Uterine smooth muscle cell (primary cell): ENCODE measurements at places on chromosomes 6 and 20. TPM values are rescaled to one million over a fixed set of nuclear protein-coding genes. Genes with fewer than 3 reads are reported as not detected.

Gene KCNQ5
- total RNA-seq = 1.00 and 2.9 TPM in 2 replicates

Gene MUC22
- not detected in 2 replicates for total RNA-seq

Gene RAET1L
- total RNA-seq = not detected in 2 replicates

Gene ZC3H12D
- total RNA-seq = 0.11 and 0.37 TPM in 2 replicates

Gene NFYA
- 16.7 and 20.6 TPM in 2 replicates for total RNA-seq
